ENCODE measurements at places on chromosomes 7 and 10.

DNA sequence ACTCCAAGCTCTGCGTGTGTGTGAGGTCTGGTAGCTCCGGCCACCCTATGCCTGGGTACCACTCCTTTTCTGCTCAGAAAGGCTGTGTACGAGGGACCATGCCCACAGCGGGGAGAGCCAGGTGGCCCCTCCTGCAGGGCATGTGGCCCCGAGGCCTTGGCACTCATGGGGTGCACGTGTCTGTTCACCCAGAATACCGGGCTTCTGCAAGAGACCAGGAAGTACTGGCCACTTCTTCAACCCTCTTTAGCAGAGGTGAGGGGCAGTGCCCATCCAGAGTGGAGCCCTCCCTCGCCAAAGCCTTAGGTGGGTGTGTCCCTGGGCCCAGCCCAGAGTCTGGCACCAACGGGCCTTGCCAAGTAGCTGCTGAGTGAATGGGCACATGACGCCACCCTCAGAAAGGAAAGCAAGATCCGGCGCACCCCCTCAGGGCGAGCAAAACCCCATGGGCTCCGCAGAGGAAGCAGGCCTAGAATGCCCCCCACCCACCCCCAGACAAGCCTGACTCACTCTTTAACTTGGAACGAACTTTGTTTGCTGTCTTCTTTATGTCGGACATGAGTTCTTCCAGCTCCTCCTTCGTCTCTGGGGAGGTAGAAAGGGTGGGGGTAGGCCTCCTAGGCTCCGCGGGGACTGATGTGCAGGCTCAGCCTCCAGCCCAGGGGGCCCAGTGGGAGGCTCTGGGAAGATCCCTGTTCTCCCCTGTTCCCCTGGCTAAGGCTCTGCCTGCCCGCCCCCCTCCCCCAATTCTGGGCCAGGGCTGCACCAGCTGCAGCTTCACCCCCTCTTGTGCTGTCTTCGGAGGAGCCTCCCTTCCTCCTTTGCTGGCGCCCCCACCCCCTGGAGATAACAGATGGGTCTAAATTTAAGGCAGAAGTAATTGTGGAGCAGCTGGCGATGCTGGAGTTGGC lies 14.6 kb downstream of the STX1A start:
- DNase-seq: no peak

GRCh38 chr10:80460399-80461207 lies 6.5 kb downstream of the TSPAN14 start:
- DNase-seq: no peak

GRCh38 chr7:157372300-157373232 lies 35.8 kb downstream of the DNAJB6 start:
- DNase-seq: no peak

DNA sequence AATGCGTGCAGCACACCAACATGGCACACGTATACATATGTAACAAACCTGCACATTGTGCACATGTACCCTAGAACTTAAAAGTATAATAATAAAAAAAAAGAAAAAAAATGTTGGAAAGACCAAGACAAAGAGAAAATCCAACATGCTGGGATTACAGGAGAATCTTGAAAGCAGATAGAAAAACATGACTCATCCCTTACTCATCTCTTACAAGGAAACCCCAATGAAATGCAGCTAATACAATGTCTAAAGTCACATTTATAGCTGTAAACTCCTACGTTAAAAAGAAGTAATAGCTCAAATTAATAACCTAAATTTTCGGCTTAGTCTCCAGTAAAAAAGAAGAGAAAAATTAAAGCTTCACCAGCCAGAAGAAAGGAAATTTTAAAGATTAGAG lies 47.5 kb upstream of the DGKB start:
- DNase-seq: no peak

GRCh38 chr7:16739863-16740622 lies 13.5 kb upstream of the TSPAN13 start:
- DNase-seq: no peak

GRCh38 chr10:94546049-94546900 lies 687 bp downstream of the HELLS start:
- peak; percentile 22 for DNase-seq

GRCh38 chr7:106421181-106421762 lies 136.5 kb upstream of the NAMPT start:
- no peak for DNase-seq

DNA sequence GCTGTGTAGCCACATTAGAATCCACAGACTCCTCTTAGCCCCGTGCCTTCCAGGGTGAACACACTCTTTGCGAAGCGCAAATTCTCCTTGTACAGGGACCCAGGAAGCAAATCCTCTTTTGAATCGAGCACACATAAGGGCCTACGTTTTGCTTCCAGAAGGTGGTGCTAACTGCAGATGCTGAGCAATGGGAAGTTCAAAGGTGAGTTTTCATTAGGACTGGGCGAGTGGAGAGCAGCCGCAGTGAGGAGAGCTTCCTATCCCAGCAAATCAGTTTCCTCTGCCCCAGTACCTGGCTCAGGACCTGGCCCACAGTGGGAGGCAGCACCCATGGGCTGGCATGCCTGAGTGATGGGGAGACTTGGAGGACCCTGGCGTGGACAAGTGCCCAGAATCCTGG lies 23.5 kb upstream of the GPR26 start:
- DNase-seq: no peak

- DNase-seq: no peak
These were observed 49.8 kb downstream of the CARD11 start for GRCh38 chr7:2993868-2994267.

DNA sequence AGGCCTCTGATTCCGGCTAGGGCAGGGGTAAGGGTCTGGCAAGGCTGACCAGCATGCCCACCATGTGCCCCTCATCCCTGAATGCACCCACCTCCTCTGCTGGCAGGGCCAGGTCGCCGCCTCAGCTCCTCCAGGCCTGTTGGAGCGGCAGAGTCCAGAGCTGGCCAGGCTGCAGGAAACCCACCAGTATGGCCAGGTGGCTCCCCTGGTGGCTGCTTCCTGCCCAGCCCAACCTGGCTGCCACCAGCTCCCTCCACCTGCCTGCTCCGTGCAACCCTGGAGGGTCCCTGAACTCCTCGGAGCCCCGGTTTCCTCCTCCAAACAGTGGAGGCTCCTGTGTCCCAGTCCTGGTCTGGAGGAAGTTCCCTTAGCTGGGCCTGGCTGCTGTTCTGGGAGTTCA lies 39.6 kb downstream of the MICALL2 start:
- DNase-seq: no peak

GRCh38 chr7:46603780-46604179 lies 682.7 kb upstream of the IGFBP3 start:
- DNase-seq: no peak

GRCh38 chr7:97971990-97972943 lies 17.7 kb downstream of the OCM2 start:
- DNase-seq: peak; percentile 28

GRCh38 chr10:5373307-5373706 lies 8.5 kb downstream of the UCN3 start:
- no peak for DNase-seq

DNA sequence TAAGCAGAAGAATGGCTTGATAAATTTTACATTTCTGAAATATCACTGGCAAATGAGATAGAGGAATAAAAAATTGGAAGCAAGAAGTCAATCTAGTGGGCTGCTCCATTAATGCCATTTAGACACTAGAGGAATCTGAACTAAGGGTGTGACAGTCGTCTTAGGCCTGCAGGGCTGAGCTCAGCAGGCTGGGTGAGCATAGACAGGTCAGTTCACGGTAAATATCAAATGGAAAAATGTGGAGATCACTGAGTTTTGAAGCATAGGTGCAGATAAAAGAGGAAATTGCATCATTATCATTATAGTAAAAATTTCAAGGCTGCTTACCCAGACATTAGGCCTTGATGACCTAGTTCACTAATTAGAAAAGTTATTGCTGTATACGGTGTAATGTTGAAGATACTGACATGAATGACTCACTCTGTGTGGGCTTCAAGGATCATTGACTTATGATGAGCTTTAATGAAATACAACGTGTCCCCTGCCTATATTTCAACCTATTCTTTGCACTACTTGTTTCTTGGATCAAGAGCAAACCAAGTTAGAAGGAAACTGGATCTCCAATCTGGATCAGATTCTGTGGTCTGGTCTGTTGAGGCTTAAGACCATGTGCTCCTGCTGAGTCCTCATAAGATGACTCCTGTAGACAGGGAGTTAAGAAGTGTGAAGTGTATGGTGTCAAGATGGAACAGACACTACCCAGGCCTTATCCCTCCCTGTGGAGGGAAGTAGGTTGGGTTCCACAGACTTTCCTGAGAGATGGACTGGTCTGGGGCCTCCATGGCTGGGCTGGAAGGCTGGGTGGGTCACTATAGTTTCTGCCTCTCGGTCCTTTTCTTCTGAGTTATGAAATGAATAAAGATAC lies 3.6 kb downstream of the OR2F2 start:
- no peak for DNase-seq

DNA sequence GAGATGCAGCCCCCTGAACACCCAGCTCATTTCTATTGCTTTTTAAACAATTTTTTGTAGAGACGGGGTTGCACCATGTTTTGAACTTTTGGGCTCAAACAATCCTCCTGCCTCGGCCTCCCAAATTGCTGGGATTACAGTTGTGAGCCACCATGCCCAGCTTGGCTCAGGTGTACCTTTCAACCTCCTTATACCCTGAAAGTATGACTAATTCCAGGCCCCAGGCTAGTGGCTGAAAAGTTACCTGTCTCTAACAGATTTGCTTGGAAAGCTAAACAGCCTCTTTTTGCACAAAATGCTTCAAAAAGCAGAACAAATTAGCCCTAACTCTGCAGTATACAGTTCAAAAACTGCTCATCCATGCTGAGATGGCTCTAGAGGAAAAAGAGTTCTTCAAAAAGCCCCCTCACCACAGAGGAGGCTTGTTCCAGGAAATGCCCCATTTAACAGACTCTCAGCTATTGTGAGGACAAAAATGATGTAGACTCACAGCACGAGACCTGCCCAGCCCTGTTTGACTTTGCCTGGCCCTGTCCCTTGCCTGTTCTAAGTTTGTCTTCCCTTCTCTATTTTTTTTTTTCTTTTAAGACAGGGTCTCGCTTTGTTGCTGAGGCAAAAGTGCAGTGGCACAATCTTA lies 13.4 kb upstream of the AP1S1 start:
- no peak for DNase-seq

DNA sequence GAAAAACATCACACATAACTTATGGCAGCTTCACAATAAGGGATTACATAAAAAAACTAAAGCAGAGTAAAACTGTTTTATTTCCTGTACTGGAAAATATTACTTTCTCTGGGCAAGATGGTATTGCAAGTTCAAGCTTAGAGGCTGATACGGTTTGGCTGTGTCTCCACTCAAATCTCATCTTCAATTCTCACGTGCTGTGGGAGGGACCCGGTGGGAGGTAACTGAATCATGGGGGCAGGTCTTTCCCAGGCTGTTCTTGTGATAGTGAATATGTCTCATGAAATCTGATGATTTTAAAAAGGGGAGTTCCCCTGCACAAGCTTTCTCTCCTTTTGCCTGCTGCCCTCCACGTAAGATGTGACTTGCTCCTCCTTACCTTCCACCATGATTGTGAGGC lies 5.1 kb upstream of the LRRC27 start:
- no peak for DNase-seq

- DNase-seq: no peak
These were observed 327.6 kb upstream of the COBL start for GRCh38 chr7:51644216-51644615.

DNA sequence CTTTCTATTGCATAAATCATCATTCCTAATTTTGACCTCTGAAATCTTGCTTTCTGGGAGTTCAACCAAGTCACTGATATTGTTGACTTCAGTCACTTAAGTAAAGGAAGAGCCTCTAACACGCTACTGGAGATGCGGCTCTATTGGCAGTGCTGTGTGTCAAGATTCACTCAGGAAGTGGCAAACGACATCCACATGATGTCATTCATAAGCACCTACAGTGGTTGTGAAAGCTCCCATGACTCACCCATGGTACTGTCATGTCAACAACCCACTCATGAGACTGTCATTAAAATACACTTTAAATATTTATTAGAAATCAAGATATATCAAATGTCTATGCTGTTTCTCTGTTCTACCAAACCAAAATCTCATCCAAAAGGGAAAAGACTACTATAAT lies 52.5 kb upstream of the LHFPL3 start:
- DNase-seq: no peak

DNA sequence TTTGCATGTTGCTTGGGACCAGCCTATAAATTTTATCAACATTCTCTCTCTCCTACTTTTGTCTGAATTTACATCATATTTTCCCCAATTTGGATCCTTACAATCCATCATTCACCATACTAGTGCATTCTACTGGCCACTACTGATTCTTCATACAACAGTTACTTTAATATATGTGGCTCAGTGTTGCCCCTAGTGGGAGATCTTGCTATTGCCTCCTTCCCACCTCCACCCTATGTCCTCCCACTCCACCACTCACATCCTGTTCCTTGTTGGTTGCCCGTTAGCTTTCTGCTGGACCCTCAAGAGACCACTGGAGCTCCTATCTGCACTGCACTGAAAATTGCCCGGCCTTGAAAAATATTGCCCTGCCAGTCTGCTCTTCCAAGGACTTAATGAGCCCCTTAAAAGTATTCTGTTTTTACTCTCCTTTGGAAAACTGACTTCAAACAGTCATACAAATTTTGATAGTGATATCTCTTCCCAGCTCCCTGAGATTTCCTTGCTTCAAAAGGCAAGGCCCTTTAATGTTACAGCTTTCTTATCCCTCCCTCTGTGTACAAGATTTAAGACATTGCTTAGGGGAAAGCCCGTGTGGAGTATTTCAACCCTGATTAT lies 243.2 kb upstream of the TMEM229A start:
- DNase-seq: peak; percentile 35

DNA sequence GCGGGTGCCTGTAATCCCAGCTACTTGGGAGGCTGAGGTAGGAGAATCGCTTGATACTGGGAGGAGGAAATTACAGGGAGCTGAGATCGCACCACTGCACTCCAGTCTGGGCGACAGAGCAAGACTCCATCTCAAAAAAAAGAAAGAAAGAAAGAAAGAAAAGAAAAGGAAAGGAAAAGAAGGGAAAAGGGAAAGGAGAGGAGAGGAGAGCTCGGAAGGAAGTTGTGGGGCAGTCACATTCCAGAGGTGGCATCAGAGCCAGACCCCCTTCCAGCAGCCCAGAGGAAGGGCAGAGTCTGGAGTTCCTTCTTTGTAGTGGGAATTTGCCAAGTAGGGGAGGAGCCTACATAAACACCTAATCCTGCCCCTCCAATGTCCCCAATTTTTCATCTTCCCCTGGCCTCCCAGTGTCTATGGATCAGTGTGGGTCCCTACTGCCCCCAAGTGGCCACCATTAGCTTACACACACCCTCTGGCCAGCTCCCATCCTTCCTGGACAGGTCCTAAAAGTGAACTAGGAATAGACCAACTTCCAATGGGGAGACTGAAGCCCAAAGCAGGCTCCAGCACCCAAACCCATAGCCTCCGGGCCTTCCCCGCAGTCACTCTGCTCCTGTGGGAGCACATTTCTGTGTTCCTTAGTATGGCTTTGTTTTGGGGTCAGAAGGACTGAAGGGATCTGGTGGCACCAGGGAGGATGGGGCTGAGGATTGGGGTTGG lies 39.6 kb upstream of the HSPB1 start:
- peak; percentile 69 for DNase-seq

DNA sequence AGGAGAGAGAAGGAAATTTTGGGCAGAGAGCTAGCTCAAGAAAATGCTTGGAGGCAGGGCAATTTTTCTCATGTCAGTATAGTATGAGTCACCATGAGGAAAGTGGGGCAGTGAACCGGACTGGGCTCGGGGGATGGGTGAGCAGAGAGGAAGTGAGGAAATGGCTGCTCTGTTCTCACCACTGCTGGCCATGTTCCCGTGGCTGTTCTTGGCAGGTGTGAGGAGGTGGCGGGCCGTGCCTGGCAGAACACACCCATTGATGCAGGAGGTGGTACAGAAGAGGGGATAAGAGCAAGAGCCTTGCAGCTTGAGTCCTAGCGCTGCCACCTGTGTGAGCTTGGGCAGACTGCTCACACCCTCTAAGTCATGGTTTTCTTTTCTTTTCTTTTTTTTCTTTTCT lies 304.4 kb upstream of the LYZL1 start:
- peak; percentile 23 for DNase-seq

- no peak for DNase-seq
These were observed 87.3 kb downstream of the LHFPL3 start for GRCh38 chr7:104415700-104416099.

Data from endothelial cell (in vitro differentiated cells).